A549 treated with DMSO at 1 μM for 4 hours (cell line): ENCODE measurements at places on chromosomes 16 and 17. TPM values are rescaled to one million over a fixed set of nuclear protein-coding genes. Genes with fewer than 3 reads are reported as not detected.

The TNRC6C gene
- total RNA-seq, result 2.1 to 3.0 TPM (median 2.7 TPM) in 5 replicates

The CDH1 gene
- 3.7 to 4.8 TPM (median 4.2 TPM) in 5 replicates for total RNA-seq

The SAMD14 gene
- 0.24 to 0.51 TPM (median 0.38 TPM) in 5 replicates for total RNA-seq

The CA10 gene
- not detected in 5 replicates for total RNA-seq

The RGS11 gene
- total RNA-seq, result 3.5 to 4.7 TPM (median 4.4 TPM) in 5 replicates

The STX1B gene
- 1.6 to 2.1 TPM (median 1.8 TPM) in 5 replicates for total RNA-seq

The CSF3 gene
- total RNA-seq, result not detected in 5 replicates

The NTN1 gene
- 0.32 to 0.50 TPM (median 0.41 TPM) in 5 replicates for total RNA-seq

The IL17C gene
- total RNA-seq, result not detected in 5 replicates

The CCDC200 gene
- total RNA-seq, result not detected in 5 replicates

The CCDC154 gene
- 0.09 to 0.57 TPM (median 0.28 TPM) in 5 replicates for total RNA-seq

The PRSS33 gene
- 0.12 TPM in 1 of 5 replicates, not detected in the others for total RNA-seq
